ENCODE measurements at places on chromosomes 1 and 21.
A peak's percentile ranks its signal among the peaks of the same experiment; 100 is the strongest.

DNA sequence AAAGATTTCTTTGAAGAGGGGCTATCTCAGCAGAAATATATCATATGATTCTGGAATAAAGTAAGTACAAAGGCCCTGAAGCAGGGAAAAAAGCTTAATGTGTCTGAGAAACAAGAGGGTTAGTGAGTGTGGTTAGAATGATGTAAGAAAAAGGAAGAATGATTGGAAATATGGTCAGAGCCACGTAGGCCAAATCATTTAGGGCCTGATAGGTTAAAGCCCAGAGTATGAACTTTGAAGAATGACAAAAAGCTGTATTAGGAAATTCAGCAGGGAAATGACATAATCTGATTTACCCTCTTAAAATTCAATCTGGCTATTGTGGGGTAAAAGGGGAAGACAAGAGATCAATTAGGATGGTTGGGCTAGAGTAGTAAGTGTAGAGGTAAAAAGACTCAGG, 69.0 kb upstream of the MUTYH start:
- DNase-seq, result no peak

DNA sequence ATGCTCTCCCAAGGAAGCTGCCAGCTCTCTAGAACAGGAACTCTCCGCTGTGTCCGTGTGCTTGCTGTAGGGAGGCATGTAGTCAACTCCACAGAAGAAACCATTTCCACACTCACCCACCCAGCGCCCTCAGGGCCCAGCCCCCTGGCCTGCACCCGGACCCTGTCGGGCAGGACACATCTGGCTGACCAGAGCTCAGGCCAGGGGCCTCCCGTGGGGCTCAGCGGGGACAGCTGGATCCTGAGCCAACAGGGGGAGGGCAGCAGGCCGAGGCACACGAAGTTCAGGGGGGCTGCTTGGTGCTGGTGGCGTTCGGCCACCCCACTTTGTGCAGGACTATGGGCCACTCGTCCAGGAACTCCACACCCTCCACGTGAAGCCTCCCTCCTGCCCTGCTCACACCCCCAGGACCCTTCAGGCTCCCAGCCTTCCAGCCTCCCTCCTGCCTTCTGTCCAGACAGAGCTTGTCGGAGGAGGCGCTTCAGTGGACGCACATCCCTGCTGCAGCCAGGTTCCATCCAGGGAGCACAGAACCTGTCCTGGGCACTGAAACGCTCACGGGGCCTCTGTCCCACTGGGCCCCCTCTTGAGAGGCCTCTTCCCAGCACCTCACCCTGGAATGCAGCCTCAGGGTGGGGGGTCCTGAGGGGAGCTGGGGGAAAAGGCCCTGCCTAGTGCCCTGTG, 15.0 kb upstream of the FAAP20 start:
- DNase-seq, result no peak

- DNase-seq, result no peak
Observed at GRCh38 chr1:64765826-64766225, 21.0 kb downstream of the RAVER2 start.

DNA sequence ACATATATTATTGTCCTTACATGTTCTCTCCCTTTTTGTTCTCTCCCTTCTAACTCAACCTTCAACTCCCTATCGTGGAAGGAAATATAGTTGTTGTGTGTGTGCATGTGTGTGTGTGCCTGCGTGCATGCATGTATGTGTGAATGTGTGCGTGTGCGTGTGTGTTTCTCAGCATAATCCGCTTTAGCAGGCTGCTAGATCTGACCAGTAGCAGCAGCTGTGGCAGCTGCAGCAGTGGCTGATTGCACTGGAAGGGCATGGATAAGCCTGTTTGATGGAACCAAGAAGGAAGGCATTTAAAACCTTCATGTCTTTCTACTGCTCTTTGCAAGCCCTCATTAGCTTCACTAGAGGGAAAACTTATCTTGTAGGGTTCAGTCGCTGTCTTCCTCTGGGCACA, 65.6 kb upstream of the IRF2BP2 start:
- no peak for DNase-seq

GRCh38 chr1:153389401-153389800, 1.5 kb downstream of the S100A8 start:
- no peak for DNase-seq

DNA sequence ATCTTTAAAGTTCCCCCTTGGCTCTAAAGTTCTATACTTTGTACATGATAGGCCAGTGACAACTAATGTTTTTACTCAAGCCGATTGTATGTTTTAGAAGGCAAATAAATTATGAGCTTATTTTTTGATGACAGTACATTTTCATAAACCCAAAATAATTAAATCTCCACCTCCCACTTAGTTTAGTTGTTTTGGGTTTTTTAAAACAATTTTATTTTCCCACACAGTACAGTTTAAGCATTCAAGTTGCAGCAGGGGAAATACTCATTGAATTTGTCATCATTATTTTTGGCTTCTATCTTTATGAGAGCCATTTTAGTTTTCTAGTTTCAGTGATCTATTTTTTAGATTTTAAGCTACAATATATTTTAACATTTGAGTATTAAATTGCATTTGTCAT, 93.6 kb downstream of the OLFML2B start:
- DNase-seq, result no peak

- no peak for DNase-seq
Observed at GRCh38 chr1:26739329-26739914, 43.6 kb downstream of the ARID1A start.

- no peak for DNase-seq
Observed at GRCh38 chr1:155880950-155881349, 21.6 kb downstream of the SYT11 start.

DNA sequence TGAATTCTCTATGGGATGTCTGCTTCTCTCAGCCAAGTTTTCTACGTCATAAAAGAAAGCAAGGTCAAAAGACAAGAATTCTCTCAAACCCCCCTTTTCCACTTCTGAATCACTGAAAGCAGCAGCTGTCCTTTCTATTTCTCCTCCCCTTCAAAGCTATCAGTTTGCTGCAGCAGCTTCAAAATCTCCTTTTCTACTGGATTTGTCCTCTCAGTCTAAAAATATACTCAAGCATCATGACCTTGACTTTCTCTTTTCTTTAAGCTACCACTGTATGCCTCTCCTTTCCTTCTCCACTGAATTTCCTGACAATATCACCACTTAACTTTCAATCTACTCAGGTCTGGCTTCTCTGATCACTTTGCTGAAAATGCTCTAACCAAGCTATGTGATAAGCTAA, 1.9 kb downstream of the WDR64 start:
- DNase-seq, result no peak

DNA sequence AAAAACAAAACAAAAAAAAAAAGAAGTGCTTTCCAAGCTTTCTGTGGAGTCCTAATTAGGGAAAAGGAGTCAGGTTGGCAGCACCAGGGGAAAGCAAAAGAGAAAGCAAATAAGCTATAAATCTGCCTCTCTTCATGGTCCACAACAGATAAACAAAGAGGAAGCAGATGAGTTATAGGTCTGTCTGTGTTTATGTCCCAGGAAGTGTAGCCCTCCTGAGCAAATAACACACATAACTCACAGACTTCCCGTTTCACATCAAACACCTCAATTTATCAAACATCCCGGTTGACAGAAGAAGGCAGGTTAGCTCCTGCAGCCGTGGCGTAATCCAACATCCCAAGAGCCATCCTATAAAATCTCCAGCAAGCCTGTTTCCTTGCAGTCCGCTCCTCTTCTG, 5.6 kb upstream of the SLC2A5 start:
- peak; percentile 94 for DNase-seq

GRCh38 chr1:45545019-45545493, 5.6 kb upstream of the AKR1A1 start:
- no peak for DNase-seq

- no peak for DNase-seq
Observed at GRCh38 chr1:147243228-147243685, 773 bp downstream of the CHD1L start.

GRCh38 chr21:16678429-16679160, 834.2 kb upstream of the CXADR start:
- DNase-seq, result no peak
